ENCODE measurements at places on chromosomes 13 and 19. TPM values are rescaled to one million over a fixed set of nuclear protein-coding genes. Genes with fewer than 3 reads are reported as not detected.

Gene CDADC1
- 0.54 TPM for total RNA-seq

Gene SPACA4
- not detected for total RNA-seq

Gene ZSCAN4
- not detected for total RNA-seq

Gene KLK11
- not detected for total RNA-seq

Gene FPR2
- total RNA-seq, result not detected

Gene ZNF726
- total RNA-seq, result 2.0 TPM

Gene BAX
- total RNA-seq, result 23.3 TPM

Gene TEX29
- not detected for total RNA-seq

Gene CHMP2A
- 105 TPM for total RNA-seq

Gene CCDC61
- 3.6 TPM for total RNA-seq

GRCh38 chr13:52451135-52451804 is 836 bp upstream of the VPS36 start:
- peaks cover 7% of the 10 kb centered on the region for H3K4me1 ChIP-seq
- no peak overlapping the region for H3K27ac ChIP-seq
- H3K27me3 ChIP-seq, result no peaks in the 10 kb centered on the region
- H3K4me3 ChIP-seq, result no peak overlapping the region
- DNase-seq, result no peak
- no peaks in the 10 kb centered on the region for H3K36me3 ChIP-seq

- DNase-seq, result peak; percentile 29
- H3K36me3 ChIP-seq, result peaks cover 2% of the 10 kb centered on the region
- no peaks in the 10 kb centered on the region for H3K27me3 ChIP-seq
- peaks cover 24% of the 10 kb centered on the region for H3K4me1 ChIP-seq
- H3K4me3 ChIP-seq, result no peak within 1 kb of the TSS
Observed at GRCh38 chr19:10286803-10287737, at the start of gene ICAM4. TSS of gene ICAM4 (plus strand) at chr19:10286955. CDS start at chr19:10287013, 58 bp downstream.

GRCh38 chr19:6263735-6264444 is 15.9 kb downstream of the MLLT1 start:
- peaks cover 56% of the 10 kb centered on the region for H3K36me3 ChIP-seq
- peaks cover 19% of the 10 kb centered on the region for H3K4me1 ChIP-seq
- DNase-seq, result peak; percentile 80
- H3K27me3 ChIP-seq, result no peaks in the 10 kb centered on the region
- peak overlapping the region; percentile 34 for H3K27ac ChIP-seq

DNA sequence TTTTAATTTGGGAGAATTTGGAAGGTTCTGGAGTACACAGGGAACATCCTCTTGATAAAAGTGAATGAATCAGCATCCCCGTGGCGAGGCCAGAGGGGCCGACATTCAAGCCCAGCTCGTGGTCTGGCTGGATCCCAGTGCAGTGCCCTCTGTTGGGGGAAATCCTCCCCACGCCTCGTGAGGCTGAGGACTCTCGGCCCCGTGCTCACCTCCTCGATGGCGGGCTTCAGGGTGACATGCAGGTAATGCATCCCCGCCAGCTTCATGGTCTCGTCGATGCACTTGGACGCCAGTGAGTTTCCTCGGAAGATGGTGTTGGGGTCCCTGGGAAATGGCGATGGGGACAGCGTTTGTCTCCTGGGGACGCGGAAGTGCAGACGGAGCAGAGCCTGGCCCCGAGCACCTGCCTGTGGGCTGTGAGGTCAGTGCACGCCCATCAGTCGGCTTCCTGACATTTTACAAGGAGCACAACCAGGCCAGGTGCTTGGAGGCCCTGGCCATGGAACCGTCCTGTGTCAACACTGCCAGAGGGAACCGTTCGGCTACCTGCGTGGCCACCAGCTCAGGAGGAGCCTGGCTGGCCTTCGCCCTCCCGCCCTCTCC is 43.3 kb upstream of the C13orf46 start:
- H3K27ac ChIP-seq, result no peak overlapping the region
- H3K27me3 ChIP-seq, result no peaks in the 10 kb centered on the region
- no peak overlapping the region for H3K4me3 ChIP-seq
- peak; percentile 42 for DNase-seq

DNA sequence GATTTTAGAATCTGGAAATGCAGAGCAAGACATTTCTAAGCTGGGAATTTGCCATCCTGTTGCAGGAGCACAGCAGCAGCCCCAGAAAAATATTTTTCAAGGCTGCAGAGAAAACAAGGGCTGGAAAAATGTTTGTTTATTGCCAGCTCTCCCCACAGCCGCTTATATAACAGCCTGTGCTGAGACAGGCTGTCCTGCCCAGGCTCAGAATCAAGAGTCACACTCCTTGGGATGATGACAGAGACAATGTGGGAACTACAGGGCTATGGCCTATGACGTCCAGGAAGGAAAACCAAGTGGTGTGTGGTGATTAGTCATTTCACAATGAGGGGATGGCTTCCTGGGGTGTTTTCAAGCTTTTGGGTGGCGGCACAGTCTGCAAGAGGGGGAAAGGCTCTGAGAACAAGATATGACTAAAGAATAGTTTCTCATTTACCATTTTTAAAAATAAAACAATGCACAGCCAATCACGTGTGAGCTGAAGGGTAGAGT is 136.3 kb upstream of the SERP2 start:
- H3K4me3 ChIP-seq, result no peak overlapping the region
- no peaks in the 10 kb centered on the region for H3K36me3 ChIP-seq
- peak overlapping the region; percentile 0 for H3K27ac ChIP-seq
- peak; percentile 98 for DNase-seq
- no peaks in the 10 kb centered on the region for H3K27me3 ChIP-seq
- peaks cover 11% of the 10 kb centered on the region for H3K4me1 ChIP-seq

DNA sequence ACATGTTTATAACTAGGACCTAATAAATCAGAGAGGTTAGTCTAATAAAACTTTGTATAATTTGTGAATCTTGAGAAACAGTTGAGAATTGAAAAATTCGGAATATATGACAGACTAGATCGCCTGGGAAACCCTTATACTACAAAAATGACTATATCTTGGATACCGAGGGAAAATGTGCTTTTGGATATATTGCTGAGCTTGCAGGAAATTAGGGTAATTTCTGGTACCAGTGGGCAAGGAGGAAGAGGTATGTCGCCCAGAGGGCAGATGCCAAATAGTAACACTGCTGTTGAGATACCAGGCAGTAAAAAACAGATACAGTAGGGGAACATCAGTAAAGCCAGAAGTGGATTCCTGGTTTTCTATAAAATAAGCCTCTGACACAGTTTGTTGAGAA is 17.3 kb downstream of the MPHOSPH8 start:
- no peak overlapping the region for H3K4me3 ChIP-seq
- no peaks in the 10 kb centered on the region for H3K4me1 ChIP-seq
- no peaks in the 10 kb centered on the region for H3K27me3 ChIP-seq
- no peak overlapping the region for H3K27ac ChIP-seq

GRCh38 chr19:24046550-24046949 is 40.4 kb upstream of the ZNF254 start:
- H3K4me1 ChIP-seq, result no peaks in the 10 kb centered on the region
- peaks cover 50% of the 10 kb centered on the region for H3K36me3 ChIP-seq
- no peaks in the 10 kb centered on the region for H3K27me3 ChIP-seq

DNA sequence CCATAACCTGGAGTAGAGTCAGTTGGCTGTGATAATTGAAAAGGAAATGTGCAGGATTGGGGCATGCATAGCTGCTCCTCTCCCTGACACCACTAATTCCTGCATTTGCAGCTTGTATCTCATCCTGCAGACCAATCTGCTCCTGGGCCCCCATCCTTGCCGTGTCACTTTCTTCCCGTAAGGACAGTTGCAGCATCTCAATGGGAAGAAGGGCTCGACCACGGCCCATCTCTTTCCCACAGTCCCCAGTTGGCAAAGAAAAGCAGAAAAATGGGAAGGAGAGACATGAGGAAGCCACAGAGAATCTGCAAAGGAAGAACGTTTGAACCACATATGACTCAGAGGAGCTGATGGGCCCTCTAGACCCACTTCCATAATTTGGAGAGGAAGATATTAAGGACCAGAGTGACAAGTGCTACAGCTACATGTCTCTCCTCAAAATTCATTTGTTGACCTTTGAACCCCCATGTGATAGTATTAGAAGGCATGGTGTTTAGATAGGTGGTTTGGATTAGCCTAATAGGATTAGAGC is 1.8 kb upstream of the SIGLEC12 start:
- no peak for DNase-seq
- no peaks in the 10 kb centered on the region for H3K4me1 ChIP-seq
- no peak overlapping the region for H3K27ac ChIP-seq
- no peak overlapping the region for H3K4me3 ChIP-seq

- peaks cover 19% of the 10 kb centered on the region for H3K36me3 ChIP-seq
- H3K4me1 ChIP-seq, result peaks cover 7% of the 10 kb centered on the region
- H3K27ac ChIP-seq, result no peak overlapping the region
- no peak overlapping the region for H3K4me3 ChIP-seq
- H3K27me3 ChIP-seq, result no peaks in the 10 kb centered on the region
Observed at GRCh38 chr19:1041835-1042685, 2.2 kb downstream of the ABCA7 start.

GRCh38 chr19:8476524-8476923 is 25.9 kb downstream of the PRAM1 start:
- DNase-seq, result no peak
- no peak overlapping the region for H3K4me3 ChIP-seq
- H3K4me1 ChIP-seq, result peaks cover 5% of the 10 kb centered on the region

- no peaks in the 10 kb centered on the region for H3K36me3 ChIP-seq
- H3K4me1 ChIP-seq, result peaks cover 4% of the 10 kb centered on the region
- H3K27ac ChIP-seq, result peak overlapping the region; percentile 69
- peak; percentile 49 for DNase-seq
Observed at GRCh38 chr13:37348916-37349643, 243.6 kb upstream of the CSNK1A1L start.

GRCh38 chr13:55788548-55788947 is 1352.2 kb upstream of the PRR20A start:
- H3K4me1 ChIP-seq, result no peaks in the 10 kb centered on the region
- H3K36me3 ChIP-seq, result no peaks in the 10 kb centered on the region
- H3K27me3 ChIP-seq, result no peaks in the 10 kb centered on the region
- DNase-seq, result no peak
- no peak overlapping the region for H3K27ac ChIP-seq
- H3K4me3 ChIP-seq, result no peak overlapping the region

GRCh38 chr13:30398601-30399072 is 23.7 kb upstream of the UBE2L5 start:
- H3K4me1 ChIP-seq, result no peaks in the 10 kb centered on the region
- H3K27me3 ChIP-seq, result peaks cover 1% of the 10 kb centered on the region
- DNase-seq, result peak; percentile 21
- H3K27ac ChIP-seq, result no peak overlapping the region
- H3K4me3 ChIP-seq, result no peak overlapping the region
- H3K36me3 ChIP-seq, result no peaks in the 10 kb centered on the region

DNA sequence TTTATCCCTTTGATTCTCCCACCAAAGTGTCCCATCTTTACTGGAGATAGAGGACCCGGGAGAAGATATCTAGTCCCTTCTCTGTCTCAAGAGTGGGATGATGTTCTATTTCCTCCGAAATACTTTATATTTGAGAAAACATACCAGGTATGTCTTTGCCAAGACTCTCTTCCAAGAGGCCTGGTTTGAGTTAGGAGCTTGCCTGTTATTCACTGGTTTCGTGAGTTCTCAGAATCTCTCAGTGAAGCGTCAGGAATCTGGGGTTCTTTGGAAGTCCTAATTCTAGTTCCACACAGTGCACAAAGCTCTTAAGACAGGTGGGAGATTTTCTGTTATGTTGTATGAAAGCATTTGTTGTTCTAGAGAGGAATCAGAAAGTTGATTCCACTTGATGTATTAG is 182.0 kb downstream of the DNAJC15 start:
- H3K4me1 ChIP-seq, result no peaks in the 10 kb centered on the region
- no peaks in the 10 kb centered on the region for H3K27me3 ChIP-seq
- H3K36me3 ChIP-seq, result no peaks in the 10 kb centered on the region

DNA sequence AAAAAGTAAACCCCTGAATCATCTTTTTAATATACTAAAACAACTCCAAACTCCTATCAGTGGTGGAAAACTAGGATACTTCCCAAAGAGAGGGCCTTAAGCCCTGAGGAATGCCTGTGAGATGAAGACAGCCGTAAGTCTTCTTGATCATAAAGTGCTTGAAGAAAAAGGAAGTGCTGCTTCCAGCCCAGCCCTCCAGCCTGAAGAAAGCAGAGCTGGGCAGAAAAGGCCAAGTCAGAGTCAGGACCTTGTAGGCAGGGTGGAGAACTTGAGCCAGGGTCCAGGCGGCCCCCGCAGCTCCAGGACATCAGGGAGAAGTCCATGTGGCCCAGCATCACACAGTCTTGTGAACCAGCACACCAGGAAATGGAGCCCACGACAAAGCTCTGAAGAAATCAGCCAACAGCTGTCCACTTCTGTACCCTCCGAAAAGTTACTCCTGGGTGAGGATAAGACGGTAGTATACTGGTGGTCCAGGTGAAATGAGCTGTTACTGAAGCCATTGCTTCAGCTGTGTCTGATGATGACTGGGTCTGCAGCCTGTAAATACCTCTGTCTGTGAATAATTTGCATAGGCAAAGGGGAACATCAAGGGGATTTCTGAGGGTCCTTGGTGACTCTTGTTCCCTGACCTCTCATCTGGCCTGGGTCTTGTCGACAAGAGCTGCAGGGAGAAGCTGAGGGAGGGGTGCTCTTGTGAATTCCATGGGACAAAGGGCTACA is 18.7 kb upstream of the CRYL1 start:
- H3K4me1 ChIP-seq, result no peaks in the 10 kb centered on the region
- H3K4me3 ChIP-seq, result no peak overlapping the region
- no peak overlapping the region for H3K27ac ChIP-seq
- no peaks in the 10 kb centered on the region for H3K36me3 ChIP-seq
- no peaks in the 10 kb centered on the region for H3K27me3 ChIP-seq

- DNase-seq, result no peak
- no peaks in the 10 kb centered on the region for H3K27me3 ChIP-seq
- H3K4me3 ChIP-seq, result no peak overlapping the region
- peaks cover 10% of the 10 kb centered on the region for H3K4me1 ChIP-seq
Observed at GRCh38 chr13:100291624-100292023, 202.7 kb downstream of the PCCA start.

- H3K36me3 ChIP-seq, result no peaks in the 10 kb centered on the region
- H3K4me1 ChIP-seq, result no peaks in the 10 kb centered on the region
- H3K27me3 ChIP-seq, result peaks cover 27% of the 10 kb centered on the region
- no peak overlapping the region for H3K27ac ChIP-seq
- no peak for DNase-seq
Observed at GRCh38 chr13:20217168-20217567, 15.0 kb downstream of the GJB6 start.

DNA sequence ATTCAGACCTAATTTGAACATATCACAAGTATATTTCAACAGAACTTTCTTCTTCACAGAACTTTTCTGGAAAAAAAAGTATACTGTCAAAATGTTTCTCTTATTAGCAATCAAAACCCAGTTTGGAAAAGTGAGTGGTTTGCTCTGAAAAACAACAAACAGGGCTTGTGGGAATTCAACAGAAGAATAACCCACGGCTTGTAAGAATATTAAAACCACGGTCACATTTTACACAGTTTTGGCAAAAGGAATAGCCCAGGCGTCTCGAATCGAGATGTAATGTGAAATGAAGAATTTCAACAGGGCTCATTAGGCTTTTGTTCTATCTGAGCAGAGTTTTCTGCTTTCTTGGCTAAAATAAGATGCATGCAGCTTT is 70.7 kb downstream of the COL4A2 start:
- DNase-seq, result no peak
- H3K27me3 ChIP-seq, result no peaks in the 10 kb centered on the region
- H3K27ac ChIP-seq, result no peak overlapping the region
- peaks cover 14% of the 10 kb centered on the region for H3K36me3 ChIP-seq

- no peaks in the 10 kb centered on the region for H3K27me3 ChIP-seq
- peak; percentile 75 for DNase-seq
- no peak overlapping the region for H3K4me3 ChIP-seq
- peaks cover 4% of the 10 kb centered on the region for H3K4me1 ChIP-seq
- H3K36me3 ChIP-seq, result no peaks in the 10 kb centered on the region
Observed at GRCh38 chr13:44188257-44188656, 185.4 kb upstream of the SERP2 start.

- H3K27me3 ChIP-seq, result no peaks in the 10 kb centered on the region
- peaks cover 4% of the 10 kb centered on the region for H3K36me3 ChIP-seq
- peak; percentile 16 for DNase-seq
- H3K4me3 ChIP-seq, result peak overlapping the region; percentile 62
Observed at GRCh38 chr19:45766869-45767346, 2.1 kb downstream of the SIX5 start.

All from IMR-90 (cell line).